Liver (tissue), 10 donors: ENCODE measurements at places on chromosomes 2 and 18.

- DNase-seq = no peak
These were observed 11.9 kb downstream of the IL18R1 start for GRCh38 chr2:102367331-102367971.

DNA sequence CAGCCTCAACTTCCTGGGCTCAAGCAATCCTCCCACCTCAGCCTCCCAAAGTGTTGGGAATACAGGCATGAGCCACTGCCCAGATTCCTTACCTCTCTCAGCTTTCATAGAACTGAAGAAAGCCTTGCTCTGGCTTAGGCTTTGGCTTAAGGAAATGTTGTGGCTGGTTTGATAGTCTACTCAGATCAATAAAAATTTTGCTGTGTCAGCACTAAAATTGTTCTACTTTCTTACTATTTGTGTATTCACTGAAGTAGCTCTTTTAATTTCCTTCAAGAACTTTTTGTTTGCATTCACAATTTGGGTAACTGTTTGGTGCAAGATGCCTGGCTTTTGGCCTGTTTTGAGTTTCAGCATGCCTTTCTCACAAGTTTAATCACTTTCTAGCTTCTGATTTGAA lies 634.0 kb upstream of the FSHR start:
- DNase-seq = no peak

DNA sequence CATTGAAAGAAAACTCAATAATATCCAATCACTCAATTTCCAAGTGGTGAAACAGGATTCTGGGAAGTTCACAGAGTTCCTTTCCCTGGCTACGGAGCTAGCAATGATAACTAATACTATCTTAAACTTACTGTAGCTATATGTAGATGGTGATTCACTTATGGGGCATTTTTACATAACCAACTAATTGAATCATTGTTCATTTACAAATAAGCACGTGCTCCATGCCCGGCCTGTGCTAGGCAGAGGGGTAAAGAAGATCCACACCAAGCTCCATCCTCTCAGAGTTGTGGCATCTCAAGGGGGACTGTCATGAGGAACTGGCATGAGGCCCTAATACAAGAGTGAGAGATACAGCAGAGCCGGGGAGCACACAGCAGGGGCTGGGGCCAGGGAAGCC lies 176.3 kb downstream of the ANKRD30B start:
- DNase-seq = no peak

GRCh38 chr2:28403370-28403956 lies 10.8 kb downstream of the FOSL2 start:
- DNase-seq = no peak

- DNase-seq = no peak
These were observed 45.7 kb downstream of the RDH14 start for GRCh38 chr2:18514526-18515461.

DNA sequence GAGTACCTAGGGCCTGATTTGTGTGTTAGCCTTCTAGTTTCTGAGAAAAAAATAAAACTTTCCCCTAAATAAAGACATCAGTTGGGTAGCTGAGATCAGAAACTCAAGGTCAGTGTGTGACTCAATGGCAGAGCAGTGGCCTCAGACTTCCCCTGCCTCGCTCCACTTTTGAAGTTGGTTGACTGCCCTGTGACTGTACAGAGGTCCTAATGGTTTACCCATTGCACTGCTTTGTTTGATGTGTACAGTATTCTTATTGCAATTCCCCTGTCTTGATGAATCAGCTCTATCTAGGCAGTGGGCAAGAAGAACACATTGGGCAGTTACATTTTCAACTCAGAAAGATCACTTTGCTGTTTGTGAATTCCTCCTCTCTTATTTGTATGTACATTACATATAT lies 315.7 kb downstream of the KCNS3 start:
- DNase-seq = no peak

GRCh38 chr2:43692428-43692994 lies 16.3 kb upstream of the C1GALT1C1L start:
- DNase-seq = no peak

- DNase-seq = no peak
These were observed 149.9 kb downstream of the LOXHD1 start for GRCh38 chr18:46506974-46507586.

GRCh38 chr2:58146707-58147106 lies 94.4 kb downstream of the FANCL start:
- no peak for DNase-seq

DNA sequence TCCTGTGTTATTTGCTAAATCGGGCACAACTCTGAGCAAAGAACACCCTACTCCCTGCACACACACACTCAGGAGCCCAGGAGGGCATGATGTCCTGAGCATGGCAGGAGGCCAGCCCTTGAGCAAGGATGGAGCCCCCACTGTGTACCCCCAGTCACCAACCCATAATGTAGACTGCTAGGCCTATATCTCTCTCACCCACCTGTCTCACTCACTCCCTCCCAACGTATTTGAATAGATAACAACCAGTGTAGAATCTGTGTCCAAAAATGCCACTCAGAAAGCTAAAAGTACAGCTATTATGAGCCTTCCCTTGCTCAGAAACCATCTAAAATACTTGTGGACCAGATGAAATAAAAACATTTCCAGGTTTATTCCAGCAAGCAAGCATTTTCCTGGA lies 29.3 kb downstream of the MERTK start:
- no peak for DNase-seq

DNA sequence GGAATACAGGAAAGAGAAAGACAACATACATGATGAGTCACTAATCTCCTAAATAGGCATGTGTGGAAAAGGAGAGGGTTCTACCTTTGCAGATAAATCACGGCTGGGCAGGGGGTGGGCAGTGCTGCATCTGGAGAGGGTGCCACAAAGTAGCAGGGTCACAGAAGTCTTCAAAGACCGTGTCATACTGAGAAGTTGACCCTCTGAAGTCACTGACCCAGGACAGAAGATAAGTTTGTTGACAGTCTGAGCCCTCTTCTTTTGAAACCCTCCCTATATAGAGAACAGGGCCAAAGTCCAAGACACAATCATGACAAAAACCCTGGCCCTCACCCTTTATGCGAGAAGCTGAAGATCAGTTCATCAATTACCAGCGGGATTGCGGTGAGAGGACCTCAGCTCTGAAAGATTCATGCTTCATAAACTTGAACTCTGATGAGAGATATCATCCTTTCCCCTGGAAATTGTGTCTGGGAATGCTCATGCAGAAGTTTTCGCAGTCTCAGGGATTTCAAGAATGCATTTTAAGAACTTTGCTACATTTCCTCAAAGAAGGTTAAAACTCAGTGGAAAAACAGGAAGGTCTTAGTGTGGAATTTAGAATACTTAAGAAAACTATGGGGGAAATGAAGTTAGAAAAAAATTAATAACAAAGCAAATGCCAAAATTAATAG lies 129.5 kb downstream of the FAM124B start:
- no peak for DNase-seq

- no peak for DNase-seq
These were observed 97.6 kb downstream of the POLE4 start for GRCh38 chr2:75055820-75056675.

DNA sequence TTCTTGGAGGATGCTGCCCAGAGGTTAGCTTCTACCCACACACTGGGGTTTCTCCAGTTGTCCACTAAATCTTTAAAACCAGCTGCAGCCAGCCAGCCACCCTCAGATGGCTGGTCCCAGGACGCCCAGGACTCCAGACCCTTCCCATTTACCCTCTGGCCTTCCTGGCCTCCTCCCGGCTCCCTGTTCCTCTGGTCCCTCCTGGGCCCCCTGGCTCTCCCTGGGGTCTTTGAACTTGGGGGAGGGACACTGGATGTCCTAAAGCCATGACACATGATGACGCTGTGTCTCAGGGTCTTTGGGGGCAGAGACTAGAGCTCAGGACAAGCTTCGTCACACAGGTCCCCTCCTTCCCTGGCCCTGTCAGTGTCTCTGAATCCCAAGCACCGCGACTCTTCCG lies 201.1 kb upstream of the HDAC4 start:
- DNase-seq = no peak

DNA sequence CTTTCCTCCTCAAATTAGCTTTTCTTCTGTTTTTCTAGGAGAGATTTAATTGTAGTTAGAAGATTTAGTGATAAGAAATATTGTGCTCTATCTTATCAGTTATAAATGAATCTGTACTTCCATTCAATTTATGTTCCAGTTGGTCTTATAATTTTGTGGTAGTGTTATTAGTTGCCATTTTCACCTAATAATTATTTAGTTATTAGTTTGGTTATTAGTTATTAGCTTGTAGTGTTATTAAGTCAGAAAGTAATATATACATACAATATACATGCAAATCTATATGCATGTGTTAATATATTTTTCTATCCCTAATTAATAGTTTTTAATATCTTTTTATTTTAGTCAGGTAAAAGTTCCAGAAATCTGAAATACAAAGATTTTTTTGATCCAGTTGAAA lies 3.2 kb downstream of the MPHOSPH10 start:
- DNase-seq = no peak

DNA sequence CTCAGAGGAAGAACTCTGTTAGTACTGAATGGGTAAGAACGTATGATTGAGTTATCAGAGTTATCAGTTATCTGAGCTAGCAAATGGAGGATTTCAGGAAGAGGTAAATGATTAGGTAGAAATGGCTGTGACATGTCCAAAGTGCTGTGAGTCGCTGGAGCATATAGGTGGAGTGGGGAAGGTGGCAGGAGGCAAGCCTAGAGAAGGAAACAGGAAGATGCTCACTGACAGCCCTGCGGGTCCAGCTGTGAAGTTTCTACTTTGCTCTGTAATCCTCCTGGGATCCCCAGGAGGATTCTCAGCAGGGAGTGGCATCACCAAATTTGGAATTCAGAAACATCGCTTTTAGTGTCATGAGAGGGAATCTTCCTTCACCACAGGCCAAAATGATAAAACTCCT lies 52.0 kb downstream of the GYPC start:
- peak; percentile 10 for DNase-seq

- no peak for DNase-seq
These were observed 157.1 kb upstream of the SIX2 start for GRCh38 chr2:45166229-45166890.

- no peak for DNase-seq
These were observed 214.7 kb downstream of the SEPTIN10 start for GRCh38 chr2:109399066-109399465.

- DNase-seq = no peak
These were observed 41.4 kb downstream of the TMEM182 start for GRCh38 chr2:102803041-102803896.

- no peak for DNase-seq
These were observed 63.7 kb downstream of the EDAR start for GRCh38 chr2:108925286-108925685.

- no peak for DNase-seq
These were observed 13.1 kb upstream of the UGT1A9 start for GRCh38 chr2:233658610-233659009.

DNA sequence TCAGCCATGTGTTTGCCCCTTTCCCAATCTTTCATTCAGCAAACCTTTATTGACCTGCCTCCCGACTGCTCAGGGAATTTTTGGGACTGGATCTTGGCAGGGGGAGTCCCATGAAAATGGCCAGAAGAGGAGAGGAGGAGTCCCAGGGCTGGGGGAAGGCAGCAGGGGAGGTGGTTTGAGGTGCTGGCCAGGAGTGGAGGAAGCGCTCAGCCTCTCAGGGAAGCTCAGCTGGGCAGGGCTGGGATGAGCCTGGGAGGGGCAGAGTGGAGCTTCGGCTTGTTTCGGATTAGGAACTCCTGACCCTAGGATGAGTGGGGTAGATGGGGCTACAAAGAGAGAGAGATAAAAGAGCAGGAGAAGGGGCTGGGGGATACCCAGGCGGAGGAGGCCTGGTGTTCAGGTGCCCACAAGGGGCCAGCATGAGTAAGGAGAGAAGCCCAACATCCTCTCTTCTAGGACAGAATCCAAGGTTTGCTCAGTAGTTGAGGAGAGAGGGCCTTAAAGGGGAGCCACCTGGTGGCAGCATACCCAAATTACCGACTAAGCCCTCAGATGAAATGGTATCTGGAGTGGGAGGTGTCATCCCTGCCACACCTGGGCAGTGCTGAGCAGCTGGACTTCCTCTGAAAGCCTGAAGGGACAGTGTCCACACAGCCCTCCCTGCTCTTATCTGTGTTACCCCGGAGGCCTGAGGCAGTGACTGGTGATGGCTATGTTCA lies 91.1 kb downstream of the INHBB start:
- no peak for DNase-seq

DNA sequence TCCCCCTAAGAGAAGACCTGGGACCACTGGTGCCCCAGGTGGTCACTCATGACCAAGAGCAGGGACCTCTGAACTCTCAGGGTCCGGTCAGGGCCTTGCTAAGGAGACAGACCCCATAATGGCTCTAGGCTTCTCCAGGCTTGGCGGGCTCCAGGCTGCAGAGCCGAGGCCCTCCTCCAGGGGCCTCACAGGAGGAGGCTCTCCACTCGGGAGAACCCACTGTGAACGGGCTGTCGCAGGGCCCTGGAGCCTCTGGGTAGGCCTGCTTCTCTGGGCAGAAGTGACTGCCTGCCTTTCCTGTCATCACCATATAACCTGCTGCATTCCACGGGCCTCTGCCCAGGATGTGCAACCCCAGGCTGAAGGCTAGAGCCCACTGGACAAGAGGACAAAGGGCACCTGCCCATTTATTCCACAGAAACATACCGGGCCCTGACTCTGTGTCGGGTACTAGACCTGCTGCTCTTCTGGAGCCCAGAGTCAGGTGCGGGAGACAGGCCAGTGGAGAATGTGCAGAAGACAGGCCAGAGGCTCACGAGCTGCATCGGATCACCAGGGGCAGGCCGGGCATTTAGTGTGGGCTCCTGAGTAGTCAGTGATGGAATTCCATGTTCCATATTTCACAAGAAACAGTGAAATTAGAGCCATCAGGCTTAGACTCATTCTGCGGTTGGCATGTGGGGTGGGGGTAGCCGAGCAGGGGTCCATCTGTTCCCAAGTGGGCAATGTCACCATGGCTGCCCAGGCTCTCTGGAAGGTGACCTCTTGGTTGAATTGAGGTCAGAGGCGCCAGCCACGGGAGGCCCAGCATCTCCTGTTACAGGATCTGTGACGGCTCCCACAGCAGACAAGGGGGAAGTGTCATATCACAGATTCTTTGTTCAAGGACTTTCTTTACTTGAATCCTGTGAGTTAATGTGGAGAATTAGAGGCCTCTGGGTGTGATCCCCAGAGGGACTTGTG lies 220.8 kb downstream of the SH3RF3 start:
- DNase-seq = no peak

GRCh38 chr2:66041902-66042657 lies 392.8 kb upstream of the MEIS1 start:
- no peak for DNase-seq

DNA sequence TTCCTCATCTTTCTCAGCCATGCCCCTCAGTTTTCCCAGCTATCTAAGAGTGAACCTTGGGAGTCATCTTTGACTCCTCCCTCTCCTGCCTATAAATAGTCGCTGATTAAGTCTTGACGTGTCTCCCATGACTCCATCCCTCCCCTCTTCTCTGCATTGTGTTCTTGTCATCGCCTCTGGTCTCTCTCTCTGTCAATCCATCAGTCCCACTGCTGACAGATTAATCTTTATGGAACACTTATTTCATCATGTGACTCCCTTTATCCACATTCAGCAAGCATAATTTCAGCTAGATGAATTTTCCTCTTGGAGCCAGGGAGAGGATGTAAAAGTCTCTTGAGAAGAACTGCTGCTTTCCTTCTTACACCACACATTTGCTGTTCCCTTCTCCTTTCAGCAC lies 9.4 kb downstream of the ADAM23 start:
- DNase-seq = no peak
